A549 treated with CORT108297 at 1 μM for 4 hours (cell line): ENCODE measurements at places on chromosomes 5 and 9. TPM values are rescaled to one million over a fixed set of nuclear protein-coding genes. Genes with fewer than 3 reads are reported as not detected.

CDX1 gene
- total RNA-seq: not detected in 5 replicates

CARTPT gene
- not detected in 5 replicates for total RNA-seq

CDK5RAP2 gene
- total RNA-seq: 28.8 to 31.4 TPM (median 29.3 TPM) in 5 replicates

ZNF354C gene
- total RNA-seq: 0.65 to 0.83 TPM (median 0.77 TPM) in 5 replicates

ESM1 gene
- 0.06 TPM in 1 of 5 replicates, not detected in the others for total RNA-seq

PHYHD1 gene
- not detected in 5 replicates for total RNA-seq

PCDHGA6 gene
- total RNA-seq: 0.13 to 0.27 TPM (median 0.22 TPM) in 5 replicates

PHF24 gene
- 0.03 to 0.18 TPM (median 0.10 TPM) in 5 replicates for total RNA-seq

CORO2A gene
- total RNA-seq: 0.54 to 0.82 TPM (median 0.75 TPM) in 5 replicates

PTRH1 gene
- total RNA-seq: 10.3 to 20.0 TPM (median 18.9 TPM) in 5 replicates

PCDHB3 gene
- total RNA-seq: 0.06 to 1.8 TPM (median 0.06 TPM) in 3 of 5 replicates, not detected in the others

IL17B gene
- total RNA-seq: 0.18 TPM in 1 of 5 replicates, not detected in the others

SPEF2 gene
- 1.8 to 2.5 TPM (median 2.3 TPM) in 5 replicates for total RNA-seq

C9orf50 gene
- 0.10 to 0.12 TPM in 2 of 5 replicates, not detected in the others for total RNA-seq

CCL27 gene
- total RNA-seq: 0.15 to 0.21 TPM (median 0.16 TPM) in 3 of 5 replicates, not detected in the others

CFAP157 gene
- 0.04 to 0.07 TPM (median 0.06 TPM) in 3 of 5 replicates, not detected in the others for total RNA-seq

CTNNA1 gene
- total RNA-seq: 177 to 232 TPM (median 203 TPM) in 5 replicates
